ENCODE measurements at places on chromosomes 7 and 10.
A peak's percentile ranks its signal among the peaks of the same experiment; 100 is the strongest.

- DNase-seq = no peak
Measured at GRCh38 chr10:62528441-62528840, 154.3 kb downstream of the ZNF365 start.

DNA sequence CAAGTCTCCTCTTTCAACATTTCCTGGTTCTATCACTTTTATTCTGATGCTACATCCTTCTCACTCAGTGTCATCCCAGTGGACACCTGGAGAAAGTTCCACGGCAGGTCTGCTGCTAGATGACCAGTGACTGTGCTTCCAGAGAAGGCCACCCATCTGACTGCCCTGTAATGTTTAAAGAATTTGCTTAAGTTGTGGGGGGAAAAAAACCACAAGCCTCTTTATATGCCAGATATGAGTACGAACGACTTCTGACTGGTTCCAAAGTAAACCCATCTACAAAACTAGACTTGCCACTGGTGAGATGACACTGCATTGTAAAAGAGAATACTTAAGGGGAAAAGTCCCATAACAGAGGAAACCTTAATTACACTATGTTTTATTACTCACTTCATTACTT lies 69.6 kb upstream of the VWC2 start:
- no peak for DNase-seq

DNA sequence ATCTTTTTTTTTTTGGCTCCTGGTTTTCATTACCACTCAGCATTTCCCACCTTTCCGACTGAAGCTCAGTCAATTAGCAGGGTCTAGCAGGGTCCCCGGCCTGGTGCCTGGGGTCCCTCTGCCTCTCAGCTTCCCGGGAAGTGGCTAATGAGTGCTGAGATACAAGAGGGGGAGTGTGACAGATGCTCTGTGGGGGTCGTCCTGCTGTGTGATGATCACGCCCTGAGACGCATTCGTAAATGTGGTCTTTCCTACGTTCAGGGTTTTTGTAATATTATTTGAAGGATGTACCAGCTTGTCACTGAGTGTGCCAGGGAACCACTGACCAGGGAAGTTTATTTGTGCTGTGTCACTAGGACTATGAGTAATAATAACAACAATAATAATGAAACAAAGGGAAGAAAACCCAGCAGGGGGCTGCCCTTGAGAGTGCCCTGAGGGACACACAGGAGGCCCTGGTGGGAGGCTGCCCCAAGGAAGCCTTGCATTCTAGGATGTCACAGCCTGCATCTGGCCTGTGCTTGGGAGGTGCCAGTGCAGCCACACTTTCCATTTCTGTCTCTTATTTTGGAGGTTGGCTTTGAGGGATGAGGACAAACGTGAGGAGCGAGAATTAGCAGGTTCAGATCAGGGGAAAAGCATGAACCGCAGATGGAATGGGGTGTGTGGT lies 337.8 kb downstream of the ADARB2 start:
- DNase-seq = no peak

- no peak for DNase-seq
Measured at GRCh38 chr10:99062591-99062990, 173.1 kb downstream of the HPSE2 start.

DNA sequence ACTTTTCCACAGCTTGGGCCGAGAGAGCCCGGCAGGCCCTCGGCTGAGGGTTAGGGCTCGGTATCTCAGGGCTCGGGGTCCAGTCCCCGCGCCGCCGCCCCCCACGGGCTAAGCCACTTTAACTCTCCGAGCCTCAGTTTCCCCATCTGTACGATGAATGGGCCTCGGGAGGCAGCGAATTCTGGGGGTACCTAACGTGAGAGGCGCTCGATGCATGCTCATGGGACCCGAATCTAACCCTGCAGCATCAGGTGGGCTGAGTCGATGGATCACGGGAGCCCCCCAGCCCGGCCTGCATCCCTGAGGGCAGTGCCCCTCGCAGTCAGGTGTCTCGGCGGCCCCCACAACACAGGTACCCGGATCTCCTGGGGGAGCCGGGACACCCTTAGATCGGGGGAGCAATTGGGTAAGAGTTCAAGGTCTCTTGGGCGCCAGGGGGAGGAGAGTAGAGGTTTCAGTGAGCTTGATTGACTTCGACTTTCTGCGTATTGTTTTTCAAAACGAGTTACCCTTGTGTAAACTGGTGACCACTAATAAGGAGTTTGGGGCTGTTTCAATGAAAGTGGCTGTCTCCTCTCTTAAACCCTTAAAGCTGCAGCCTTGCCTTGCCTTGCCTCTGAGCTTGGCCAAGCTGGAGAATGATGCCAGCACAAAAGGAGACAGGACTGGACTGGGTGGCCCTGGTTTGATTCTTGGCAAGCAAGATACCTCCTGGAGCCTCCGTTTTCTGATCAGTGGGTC lies 631 bp downstream of the POR start:
- no peak for DNase-seq

DNA sequence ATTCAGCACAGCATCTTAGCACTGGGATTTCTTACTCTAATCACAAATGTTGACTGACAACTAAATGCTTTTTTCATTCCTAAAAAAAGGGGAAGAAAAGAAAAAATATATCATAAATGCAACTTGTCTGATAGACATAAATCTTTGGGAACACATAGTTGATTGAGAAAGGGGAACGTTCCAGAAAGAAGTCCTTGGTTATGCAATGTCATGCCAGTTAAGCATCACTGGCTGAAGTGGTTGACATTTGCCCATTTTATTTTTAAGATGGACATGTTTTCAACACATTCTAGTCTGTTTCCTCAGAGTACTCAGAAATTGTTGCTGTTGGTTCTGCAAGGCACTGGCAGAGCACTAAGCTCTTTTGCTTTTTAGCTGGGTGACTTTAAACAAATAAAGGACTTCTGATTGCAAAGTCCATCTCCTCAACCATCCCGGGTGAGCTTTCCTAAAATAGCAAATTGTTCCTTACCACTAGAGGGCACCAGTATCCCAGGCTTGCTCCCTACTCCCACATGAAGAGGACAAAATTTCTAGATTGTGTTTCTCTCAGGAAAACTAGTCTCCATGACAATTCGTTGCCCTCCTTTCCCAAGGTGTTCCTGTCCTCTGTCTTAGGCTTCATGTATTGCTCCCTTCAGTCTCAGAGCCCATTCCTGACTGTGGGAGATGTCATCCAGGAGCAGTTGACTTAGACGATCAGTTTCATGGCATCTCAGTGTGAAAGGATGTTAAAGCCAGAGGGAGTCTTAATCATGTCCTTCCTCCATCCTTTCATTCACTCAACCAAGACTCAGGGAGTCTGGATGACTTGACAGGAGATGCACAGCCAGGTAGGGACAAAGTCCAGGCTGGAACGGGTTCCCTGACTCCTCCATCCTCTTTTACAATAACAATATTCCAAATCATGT lies 23.9 kb downstream of the OPALIN start:
- DNase-seq = no peak

- DNase-seq = no peak
Measured at GRCh38 chr7:70779321-70779720, 352.6 kb upstream of the GALNT17 start.

- no peak for DNase-seq
Measured at GRCh38 chr10:46520941-46521340, 35.5 kb downstream of the GPRIN2 start.

DNA sequence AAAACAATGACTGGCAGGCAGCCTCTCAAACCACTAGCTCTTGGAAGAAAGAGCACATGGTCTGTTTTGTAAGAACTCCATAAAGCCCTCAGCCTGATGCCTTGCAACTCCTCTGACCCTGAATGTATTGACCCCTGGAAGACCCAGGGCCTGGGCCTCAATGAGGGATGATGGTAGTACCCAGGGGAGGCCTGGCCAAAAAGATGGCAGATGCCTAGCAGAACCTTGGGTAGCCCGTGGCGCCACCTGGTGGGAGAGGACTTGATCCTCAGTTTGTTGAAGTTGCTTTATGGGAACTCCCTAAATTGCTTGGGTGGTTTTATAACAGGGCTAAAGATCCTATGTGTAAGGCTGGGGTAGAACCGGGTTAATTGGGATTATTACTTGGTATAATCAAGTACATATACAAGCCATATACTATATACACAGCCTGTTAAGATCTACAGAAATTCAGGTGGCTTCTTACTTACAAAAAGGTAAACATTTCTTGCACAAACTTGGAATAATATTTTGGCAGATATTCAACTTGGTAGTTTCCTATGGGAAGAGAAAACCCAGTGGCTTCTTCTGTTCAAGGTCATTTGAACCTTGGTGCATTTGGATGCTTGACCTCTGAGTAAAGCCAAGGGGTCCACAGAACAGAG lies 95.8 kb upstream of the CACUL1 start:
- DNase-seq = peak; percentile 28

DNA sequence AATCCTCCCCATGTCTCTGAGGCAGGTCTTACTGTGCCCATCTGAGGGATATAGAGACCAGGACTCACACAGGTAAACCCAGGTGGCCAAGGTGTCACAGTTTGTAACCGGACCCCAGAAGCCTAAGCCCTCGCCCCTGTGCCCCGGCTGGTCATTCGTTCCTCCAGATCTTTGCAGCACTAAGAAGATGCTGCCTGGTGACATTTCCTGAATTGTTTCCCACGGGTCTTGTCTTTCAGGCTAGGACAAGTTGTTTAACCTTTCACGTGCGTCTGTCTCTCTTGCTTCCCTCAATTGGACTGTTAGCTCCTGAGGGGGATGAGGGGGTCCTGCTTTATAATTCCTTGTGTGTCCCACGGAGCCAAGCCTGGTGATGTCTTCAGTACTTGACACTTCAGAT lies 158.0 kb downstream of the KCNMA1 start:
- DNase-seq = no peak

GRCh38 chr10:95741807-95742467 lies 14.0 kb upstream of the ENTPD1 start:
- no peak for DNase-seq

- no peak for DNase-seq
Measured at GRCh38 chr10:4512671-4513240, 313.3 kb upstream of the AKR1E2 start.

GRCh38 chr7:153504288-153505075 lies 547.7 kb upstream of the DPP6 start:
- no peak for DNase-seq

DNA sequence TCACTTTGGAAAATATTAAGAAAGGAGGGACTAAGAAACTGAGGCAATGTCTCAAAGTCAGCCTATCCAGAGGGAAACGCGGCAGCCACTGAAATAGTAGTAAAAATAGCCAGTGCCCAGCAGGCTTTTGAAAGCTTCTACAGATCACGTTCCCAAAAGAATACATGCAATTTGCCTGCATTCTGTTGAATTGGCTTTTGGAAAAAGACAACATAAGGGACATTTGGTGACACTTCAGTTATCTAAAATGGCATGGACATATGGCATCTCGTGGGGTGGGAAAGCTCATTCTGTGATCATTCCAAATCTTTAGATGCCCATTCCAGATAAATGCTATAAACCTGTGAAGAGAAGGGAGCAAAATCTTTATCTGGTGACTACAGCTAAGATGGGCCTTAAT lies 82.8 kb upstream of the PDE1C start:
- DNase-seq = no peak

DNA sequence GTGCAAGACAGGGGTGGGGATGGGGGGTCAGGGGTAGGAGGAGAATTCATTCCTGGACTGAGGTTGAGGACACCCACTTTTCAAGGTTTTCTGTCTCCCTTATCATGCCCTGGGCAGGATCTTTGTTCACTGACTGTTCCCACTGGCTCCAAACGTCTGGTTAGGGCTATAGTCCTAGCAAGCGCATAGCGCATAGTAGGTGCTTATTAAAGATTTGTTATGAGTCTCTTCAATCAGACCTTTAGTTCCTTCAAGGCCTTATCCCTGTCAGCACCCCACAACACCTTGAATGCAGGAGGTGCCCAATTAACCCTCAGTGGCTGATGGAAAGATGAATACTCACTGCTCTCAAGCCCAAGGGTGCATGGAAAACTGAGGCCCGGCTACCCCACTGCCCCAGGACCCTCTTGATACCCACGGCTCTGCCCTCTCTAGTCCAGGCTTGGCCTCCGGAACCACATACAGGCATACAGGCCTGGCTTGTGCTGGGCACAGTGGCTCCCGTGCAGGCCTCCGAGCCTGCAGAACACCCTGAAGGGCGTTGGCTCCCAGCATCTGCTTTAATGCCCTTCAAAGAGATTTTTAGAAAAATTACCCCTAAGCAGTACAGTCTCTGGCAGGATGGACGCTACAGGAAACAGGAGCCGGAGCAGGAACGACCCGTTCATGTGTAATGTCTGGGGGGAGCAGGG lies 177.7 kb downstream of the SH3PXD2A start:
- no peak for DNase-seq

DNA sequence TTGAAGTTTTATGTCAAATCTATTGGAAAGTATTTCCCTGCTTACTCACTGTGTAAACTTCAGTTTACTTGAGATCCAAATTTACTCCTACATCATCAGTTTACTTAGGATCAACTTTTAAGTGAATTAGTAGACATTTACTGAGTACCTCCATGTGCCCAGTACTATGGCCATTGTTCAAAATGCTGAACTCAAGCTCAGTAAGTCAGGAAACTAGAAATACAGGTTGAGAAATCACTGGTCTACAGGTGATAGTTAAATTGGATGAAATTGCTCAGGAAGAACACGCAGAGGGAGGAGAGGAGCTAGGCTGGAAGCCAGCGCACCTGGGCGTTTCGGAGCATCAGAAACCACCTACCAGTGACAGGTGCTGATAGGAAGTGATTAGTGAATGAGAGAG lies 25.5 kb upstream of the EBLN1 start:
- no peak for DNase-seq

- DNase-seq = no peak
Measured at GRCh38 chr10:404346-404745, 269.1 kb downstream of the ZMYND11 start.

DNA sequence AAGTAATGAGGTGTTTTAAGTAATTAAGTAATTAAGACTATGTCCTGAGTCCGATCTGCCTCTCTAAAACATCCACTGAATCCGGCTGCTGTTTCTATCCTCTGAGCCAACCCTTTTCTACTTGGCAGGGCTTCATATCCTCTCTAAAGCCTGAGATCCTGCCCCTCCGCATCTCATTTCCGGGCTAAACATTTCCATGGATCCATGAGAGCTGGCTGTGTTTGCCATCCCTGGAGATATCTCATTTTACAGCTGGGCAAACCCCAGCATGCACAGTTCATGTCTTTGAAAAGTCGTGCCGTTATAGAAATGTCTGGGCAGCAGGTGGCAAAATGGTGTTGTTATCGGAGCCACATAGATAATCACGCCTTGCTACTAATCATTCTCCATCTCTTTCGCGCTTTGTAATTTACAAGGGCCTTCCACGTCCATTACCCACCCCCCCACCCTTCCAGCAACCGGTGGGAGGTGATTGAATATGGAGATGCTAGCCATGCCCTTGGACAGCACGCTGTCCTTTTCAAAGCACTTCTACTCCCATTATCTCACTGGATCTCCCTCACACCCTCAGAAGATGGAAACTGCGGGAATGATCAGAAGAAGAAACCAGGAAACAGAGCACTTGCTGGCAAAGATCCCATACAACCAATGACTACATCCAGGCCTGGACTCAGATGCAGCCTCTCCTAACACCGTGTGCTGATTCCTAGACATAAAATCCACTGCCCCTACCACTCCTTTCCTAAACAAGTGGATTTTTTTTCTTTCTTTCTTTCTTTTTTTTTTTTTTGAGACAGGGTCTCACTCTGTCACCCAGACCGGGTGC lies 1189.2 kb downstream of the TYW1 start:
- no peak for DNase-seq

- no peak for DNase-seq
Measured at GRCh38 chr10:60254776-60255175, 134.9 kb downstream of the ANK3 start.

- DNase-seq = no peak
Measured at GRCh38 chr7:156050636-156051569, 238.6 kb upstream of the SHH start.

Data from stimulated activated CD8-positive, alpha-beta memory T cell treated with anti-CD3 and anti-CD28 coated beads, Interleukin-7, amount 100 ng/mL, for 1 hour (primary cell).